ENCODE measurements at places on chromosomes 4 and X.

- no peak for DNase-seq
Observed at GRCh38 chr4:176340871-176341685, 21.3 kb downstream of the SPCS3 start.

DNA sequence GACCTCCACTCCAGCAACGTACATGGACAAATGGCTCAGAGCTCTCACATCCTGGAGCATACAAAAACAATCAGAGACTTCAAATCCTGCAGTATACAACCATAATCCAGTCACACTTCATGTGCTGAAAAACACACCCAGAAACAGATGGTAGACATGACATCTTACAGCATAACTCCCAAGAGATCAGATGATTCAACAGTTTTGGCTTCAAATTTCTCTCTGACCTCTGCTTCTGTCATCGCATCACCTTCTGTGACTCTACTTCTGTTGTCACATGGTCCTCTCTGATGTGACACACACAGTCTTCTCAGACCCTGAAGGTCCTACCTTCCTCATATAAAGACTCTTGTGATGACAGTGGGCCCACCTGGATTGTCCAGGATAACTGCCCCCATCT lies 18.5 kb downstream of the SUV39H1 start:
- DNase-seq, result no peak

DNA sequence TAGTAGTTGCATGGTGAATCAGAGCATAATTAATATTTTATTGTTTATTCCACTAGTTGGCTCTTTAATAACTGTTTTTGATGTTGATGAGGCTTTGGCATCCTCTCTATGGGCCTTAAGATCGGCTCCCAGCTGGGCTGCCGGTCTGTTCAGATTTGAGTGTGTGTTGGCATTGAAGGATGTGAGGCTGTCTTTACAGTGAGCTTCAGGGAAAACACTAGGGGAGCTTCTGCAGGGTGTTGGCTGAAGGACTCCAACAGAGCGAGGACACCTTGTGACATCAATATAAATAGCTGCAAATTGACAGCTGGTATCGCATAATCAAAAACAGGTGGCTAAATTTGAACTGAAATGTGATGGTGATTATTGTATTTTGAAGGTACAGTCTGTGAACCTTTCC lies 322.0 kb downstream of the FSTL5 start:
- no peak for DNase-seq

GRCh38 chr4:80913381-80913780 lies 117.1 kb upstream of the BMP3 start:
- DNase-seq, result no peak

GRCh38 chr4:61517144-61517543 lies 317.0 kb downstream of the ADGRL3 start:
- no peak for DNase-seq

GRCh38 chr4:5710065-5710960 lies 688 bp upstream of the EVC start:
- no peak for DNase-seq

DNA sequence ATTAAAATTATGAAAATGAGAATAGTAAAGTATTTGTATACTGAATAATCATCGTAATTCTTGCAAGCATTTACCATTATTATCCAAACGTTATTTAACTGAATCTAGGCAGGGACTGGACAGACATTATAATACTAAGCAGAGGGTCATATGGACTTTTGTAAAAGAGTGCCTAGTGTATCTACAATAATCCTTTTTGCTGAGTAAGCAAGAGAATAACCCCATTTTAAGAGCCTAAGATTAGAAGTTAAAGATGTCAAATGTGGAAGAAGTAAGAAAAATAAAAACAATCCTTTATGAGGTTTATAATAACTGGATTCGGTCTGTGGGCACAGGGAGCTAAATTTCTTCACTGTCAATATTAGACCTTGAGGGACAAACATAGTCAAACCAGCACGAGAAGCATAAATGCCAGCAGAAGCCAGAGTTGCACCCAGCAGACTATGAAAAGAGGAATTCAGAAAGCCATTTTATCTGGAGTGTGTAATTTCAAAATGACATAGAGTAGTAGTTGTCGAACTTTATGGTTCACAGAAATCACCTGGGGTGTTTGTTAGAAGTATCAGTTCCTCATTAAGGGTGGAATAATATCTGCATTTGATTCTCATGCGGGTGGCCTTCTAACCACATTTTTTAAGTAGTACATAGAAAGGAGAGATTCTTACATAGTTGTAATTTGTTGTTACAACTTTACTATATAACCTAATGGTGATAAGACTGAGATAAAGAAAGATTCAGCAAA lies 39.7 kb upstream of the DCLK2 start:
- no peak for DNase-seq

GRCh38 chr4:52192721-52193135 lies 141.6 kb downstream of the SPATA18 start:
- DNase-seq, result no peak

GRCh38 chr4:134200811-134201215 lies 776 bp downstream of the PABPC4L start:
- DNase-seq, result no peak

DNA sequence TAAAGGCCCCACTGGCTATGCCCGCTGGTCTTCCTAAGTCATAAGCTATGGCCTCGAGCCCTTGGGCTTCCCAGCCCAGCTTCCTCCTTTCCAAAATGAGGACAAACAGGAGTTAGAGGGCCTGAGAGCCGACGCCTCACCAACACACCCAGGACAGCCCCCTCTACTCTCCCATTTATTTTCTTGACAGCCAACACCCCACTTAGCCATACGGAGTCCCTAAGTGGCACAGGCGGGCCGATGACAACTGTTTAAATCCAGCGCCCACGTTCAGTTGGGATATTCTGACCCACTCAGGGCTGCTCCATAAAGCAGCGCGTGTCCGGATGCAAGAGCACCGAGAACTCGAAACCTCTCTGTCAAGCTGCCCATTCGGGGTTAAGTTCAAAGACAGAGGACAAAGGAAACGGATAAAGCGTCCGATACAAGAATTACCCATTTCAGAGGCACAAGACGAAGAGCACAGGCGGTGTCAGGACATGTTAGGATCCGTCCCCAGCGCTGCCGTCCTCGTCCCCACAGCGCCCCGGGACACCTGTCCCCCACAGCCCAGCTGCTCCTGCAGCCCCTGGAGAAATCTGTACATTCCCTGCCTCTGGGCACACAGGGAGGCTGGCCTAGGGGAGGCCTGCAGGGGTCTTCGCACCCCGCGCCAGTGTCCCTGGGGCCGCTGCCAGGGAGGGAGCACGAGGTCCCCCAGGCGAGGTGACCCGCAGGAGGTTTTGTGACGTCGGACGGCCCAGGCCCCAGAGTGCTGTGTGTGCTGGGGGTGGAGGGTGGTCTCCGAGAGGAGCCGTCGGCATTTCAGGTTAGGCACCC lies 1.2 kb downstream of the PRKX start:
- DNase-seq, result no peak

DNA sequence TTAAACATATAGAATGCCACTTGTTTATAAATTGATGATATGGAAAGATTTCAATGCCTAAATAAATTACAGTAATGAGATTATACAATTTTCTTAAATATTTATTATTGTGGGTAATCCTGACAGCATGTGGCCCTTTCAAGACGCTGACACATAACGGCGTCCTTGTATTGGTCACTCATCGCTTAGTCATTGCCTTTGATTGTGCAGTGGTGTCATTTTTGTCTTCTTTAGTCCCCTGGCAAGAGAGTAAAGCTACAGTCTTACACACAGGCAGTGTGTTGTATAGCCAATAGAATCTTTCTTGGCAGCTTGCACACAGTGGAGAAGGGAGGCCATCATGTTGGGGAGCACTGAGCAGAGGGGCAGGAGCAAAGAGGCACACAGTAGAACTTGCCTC lies 361.8 kb upstream of the GALNT7 start:
- no peak for DNase-seq

DNA sequence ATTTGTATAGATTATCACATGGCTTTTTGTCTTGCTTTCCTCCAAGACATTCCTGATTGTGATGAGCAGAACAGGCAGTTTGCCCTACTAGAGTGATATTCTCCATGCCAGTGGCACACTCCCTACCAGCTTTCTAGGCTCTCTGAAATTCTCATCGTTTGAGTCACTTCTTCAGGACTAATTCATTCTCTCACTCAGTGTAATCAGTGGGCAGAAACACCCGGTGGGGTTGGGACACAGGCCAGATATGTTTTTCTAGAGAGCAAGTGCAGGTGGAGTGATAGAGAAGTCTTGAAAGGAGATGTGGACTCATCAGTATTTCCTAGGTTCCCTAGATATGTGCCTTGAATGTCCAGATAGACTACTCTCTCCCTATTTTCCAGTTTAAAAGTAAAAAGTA lies 13.1 kb downstream of the RAB33A start:
- no peak for DNase-seq
